Activated gamma-delta T cell treated with anti-CD3 and anti-CD28 coated beads, Interleukin-2, amount 50 U/mL, for 16 hours (primary cell): ENCODE measurements at places on chromosomes 4 and X.

- DNase-seq = no peak
Observed at GRCh38 chr4:2183394-2183793, 58.5 kb downstream of the HAUS3 start.

DNA sequence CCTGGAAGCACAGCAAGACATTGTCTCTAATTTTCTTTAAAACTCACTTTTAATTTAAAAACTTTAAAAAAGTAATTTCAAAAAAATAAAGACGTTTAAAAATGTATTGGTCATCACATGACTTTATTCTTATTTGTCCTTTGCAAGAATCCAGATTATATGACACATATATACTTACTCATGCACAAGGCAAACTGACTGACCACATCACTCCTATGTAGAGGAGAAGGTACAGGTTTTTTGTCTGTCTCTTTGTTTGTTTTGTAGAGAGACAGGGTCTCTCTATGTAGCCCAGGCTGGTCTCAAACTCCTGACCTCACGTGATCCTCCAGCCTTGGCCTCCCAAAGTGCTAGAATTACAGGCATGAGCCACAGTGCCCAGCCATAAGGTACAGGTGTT, 28.6 kb downstream of the MAML3 start:
- no peak for DNase-seq

DNA sequence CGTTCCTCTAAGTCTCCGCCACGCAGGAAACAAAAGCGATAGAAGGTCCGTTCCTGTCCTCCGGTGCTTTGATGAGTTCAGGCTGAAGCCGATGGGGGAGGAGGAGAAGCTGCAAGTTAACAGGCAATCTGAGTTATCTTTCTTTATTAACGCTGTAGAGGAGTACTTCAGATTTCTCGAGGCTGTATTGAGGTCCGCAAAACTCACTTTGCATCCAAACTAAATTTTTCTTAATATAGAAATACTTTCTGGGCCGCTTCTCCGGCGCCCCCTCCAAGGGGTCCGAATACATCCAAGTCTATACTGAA, 395 bp upstream of the SOWAHB start:
- DNase-seq = no peak

DNA sequence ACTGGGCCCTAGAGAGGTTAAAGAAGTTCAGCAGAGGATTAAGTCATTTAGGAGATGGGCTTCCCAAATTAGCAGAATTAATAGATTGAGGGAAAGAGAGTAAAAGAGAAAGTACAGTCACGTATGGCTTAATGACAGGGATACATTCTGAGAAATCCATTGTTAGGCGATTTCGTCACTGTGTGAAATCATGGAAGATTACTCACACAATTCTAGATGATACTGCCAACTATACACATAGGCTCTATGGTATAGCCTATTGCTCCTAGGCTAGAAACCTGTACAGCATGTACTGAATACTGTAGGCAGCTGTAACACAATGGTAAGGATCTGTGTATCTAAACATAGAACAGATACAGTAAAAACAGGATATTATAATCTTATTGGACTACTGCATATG, 180.6 kb downstream of the RNF150 start:
- DNase-seq = no peak

DNA sequence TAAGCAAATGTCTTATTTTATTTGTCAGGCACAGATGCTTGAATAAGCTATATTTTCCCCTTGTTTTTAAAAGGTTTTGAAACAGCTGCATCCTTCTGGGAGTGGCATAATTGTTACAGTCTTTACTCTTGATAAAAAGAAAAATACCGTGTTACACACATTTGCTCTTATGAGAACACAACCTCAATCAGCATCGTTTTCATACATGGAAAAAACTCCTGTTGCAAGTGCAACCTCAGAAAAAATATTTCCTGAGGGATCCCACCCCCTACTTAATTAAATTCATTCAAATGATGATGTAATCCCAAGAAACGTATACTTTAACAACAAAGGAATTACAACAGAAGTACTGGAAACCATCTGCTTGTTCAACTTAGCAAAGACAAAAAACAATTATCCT, 58.6 kb downstream of the SMAD1 start:
- no peak for DNase-seq
